ENCODE measurements at places on chromosomes 3 and 15.

GRCh38 chr15:78170848-78171773 lies 21.9 kb downstream of the IDH3A start:
- DNase-seq, result no peak

GRCh38 chr3:134838599-134838998 lies 43.5 kb downstream of the EPHB1 start:
- no peak for DNase-seq

DNA sequence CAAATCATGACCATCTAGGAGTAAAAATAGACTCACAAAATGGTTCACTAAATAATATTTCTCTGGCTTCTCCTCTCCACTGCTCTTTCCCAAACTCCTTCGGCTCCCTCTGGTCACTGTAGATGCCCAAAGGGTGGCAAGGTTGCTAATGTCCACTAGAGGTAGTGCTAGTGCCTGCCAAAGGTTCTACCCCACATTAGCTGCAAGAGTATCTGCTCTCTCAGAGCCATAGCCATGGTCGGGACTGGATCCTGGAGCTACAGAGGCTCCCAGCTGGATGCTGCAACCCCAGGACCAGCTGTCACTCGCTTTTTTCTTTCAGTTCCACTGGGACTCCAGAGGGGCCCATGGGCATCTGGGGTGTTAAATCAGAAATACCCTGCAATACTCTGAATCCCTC lies 8.5 kb downstream of the HTR3D start:
- DNase-seq, result no peak

GRCh38 chr15:80988148-80988796 lies 1.3 kb downstream of the MESD start:
- DNase-seq, result no peak

DNA sequence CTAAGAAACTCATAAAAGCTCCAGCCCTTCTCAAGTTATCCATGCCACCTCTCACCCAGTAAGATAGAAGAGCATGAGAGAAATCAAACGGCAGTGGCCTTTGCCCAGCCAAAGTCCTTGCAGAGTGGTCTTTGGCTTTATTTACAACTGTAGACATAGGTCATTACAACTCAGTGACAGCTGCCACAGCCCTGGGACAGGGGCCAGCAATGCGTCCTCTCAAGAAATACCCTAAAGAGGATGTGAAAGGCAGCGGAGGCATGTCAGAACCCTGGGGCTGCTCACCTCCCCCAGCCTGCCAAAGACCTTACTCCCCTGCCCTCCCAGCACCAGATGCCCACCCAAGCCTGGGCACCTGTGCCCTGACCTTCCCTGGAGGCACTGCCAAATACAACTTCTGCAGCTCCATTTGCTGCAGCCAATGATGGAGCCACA lies 6.3 kb downstream of the ACAA1 start:
- DNase-seq, result no peak

GRCh38 chr3:4071481-4072184 lies 231.5 kb upstream of the SETMAR start:
- no peak for DNase-seq

DNA sequence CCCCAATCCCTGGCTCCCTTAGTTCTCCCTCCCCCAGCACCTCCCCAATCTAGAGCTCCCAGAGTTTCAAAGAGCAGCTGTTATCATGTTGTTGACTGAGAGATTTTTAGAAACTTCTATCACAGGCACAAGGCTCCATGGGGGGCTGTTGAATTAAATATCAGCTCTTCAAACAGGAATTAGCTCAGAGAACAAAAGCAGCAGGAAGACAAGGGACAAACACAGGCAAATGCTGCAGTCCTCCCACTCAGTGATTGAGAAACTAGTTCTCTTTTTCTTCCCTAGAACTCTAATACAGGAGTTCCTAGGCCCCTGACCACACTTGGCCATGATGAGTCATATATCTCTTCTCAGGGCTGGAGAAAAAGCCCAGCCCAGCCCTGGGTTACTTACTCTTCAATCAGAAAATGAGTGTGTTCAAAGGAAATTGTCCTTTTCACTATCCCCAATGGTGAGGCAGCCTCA lies 262.1 kb downstream of the IGSF11 start:
- no peak for DNase-seq

DNA sequence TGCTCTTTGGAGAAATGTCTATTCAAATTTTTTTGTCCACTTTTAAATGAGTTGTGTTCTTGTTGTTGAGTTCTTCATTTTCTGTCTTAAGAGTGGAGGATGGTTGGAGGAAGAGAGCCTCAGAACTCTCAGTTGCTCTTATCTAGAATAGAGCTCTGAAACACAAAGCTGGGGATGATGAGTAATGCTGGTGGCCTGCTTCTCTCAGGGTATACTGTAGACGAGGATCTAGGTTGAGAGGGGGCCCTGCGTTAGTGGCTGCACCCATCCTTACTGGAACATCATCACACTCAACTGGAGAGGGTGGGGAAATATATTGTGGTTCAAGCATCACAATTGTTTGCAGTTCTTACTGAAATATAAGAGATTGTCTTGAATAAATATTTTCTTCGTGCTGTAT lies 1.8 kb downstream of the SPTSSB start:
- DNase-seq, result no peak

DNA sequence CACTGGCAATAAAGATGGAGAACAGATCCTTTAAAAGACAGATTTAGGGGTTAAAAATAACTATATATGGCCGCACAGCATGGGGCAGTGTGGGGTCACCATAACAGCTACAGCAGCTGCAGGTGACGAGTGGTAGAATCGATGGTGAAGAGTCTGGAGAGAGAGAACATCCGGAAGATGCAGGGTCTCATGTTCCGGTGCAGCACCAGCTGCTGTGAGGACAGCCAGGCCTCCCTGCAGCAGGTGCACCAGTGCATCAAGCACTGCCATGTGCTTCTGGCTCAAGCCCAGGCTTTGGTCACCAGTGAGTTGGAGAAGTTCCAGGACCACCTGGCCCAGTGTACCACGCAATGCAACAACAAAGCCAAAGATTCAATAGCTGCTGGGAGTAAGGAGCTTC lies 93.7 kb upstream of the IMPG2 start:
- DNase-seq, result no peak

- DNase-seq, result no peak
Observed at GRCh38 chr3:23422517-23422851, 219.4 kb downstream of the UBE2E2 start.

DNA sequence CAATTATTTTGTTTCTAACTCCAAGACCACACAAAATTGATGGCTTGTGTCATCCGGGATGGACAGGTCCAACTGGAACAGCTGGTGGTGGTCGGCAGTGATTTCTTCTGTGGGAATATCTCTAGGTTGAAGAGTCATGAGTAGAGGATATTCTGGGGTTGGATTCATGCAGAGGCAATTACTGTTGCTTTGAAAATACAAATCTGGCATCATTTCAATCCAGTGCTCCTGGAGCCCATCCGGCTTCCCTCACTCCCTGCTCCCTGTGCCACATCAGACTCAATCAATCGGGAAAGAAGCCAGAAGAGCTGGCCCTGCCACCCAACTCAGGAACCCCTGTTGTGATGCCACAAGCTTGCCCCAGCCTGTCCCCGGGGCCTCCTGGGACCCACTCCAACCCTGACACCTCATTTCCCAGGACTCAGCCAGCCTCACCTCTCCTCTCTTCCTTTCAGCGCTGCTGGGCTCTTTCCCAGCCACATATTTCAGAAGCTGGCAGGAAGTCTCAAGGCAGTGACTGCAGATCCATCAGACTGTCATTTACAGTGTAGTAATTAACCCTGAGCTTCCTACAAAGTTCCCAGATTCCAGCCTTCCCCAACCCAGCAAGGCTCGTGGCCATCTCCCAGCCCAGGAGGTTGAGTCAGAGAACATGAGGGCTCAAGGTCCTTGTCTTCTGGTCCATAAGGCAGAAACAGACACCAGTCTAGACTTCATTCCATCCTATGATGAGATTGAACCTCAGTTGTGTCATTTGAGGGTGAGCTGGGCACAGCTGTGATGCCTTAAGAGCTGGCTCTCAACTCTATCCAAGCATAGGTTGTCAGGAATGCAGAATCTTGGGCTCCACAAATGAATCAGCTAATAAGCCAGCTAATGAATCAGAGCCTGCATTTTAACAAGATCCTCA lies 114.0 kb downstream of the FAM174B start:
- DNase-seq, result no peak

GRCh38 chr3:165522386-165522785 lies 314.8 kb downstream of the BCHE start:
- DNase-seq, result no peak

- DNase-seq, result no peak
Observed at GRCh38 chr3:72999951-73000350, 3.3 kb downstream of the PPP4R2 start.

GRCh38 chr15:63181648-63182047 lies 7.8 kb upstream of the RAB8B start:
- DNase-seq, result no peak

DNA sequence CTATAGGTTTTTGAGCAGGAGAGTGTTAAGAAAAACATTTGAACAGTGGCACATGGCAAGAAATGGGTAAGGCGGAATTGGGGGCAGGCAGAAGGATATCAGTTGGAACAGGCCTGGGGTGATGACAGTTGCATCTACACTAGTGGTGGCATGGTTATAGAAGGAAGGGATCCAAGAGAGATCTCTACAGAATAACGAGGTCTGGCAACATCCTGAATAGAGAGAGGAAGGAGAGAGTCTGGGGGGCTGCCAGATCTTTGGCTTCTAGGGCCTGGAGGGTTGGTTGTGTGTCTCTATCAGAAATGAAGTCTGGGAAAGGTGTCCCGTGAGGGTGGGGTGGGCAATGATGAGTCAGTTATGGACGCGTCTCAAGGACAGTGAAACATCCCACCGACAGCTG lies 26.3 kb downstream of the FSTL1 start:
- no peak for DNase-seq

GRCh38 chr3:169259134-169259533 lies 404.4 kb downstream of the MECOM start:
- no peak for DNase-seq

GRCh38 chr3:160245261-160245800 lies 20.1 kb downstream of the C3orf80 start:
- DNase-seq, result no peak
